ENCODE measurements at places on chromosomes 12 and 14.

DNA sequence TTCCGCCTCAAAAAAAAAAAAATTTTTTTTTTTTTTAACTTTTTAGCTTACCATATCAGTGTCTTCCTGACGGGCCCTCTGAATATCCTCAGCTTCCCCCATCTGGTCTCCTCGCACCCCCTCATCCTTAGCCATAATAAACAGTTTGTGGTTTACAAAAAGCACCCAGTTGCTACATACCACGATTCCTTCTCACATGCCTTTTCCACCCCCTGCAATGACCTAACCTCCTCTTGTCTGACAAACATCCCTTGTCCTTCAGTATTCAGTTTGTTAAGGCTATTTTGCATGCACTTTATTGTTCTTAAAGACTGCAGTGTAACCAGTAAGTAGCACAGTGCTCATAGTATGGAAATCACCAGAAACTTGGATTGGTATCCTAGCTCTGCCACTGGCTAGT, 88.5 kb downstream of the PPM1H start:
- DNase-seq, result no peak

GRCh38 chr12:115771065-115771464, 506.4 kb downstream of the MED13L start:
- DNase-seq, result no peak

DNA sequence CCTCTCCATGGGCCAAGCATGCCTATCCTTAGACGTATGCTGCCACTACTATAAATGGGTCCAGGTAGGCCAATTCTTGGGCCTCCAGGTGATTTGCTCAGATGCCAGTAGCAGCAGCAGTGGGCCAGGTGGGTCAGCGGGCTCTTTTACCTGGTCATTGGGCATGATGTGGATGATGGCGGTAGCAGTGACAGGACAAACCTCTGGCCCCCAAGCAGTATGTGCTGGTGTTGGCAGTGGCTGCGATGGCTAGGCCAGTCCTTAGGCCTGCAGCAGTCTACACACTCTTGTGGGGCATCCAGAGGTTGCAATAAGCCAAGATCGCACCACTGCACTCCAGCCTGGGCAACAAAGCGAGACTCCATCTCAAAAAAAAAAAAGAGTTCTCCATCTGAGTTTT, 19.1 kb upstream of the VASH1 start:
- no peak for DNase-seq

GRCh38 chr12:88579161-88579517, 1.1 kb downstream of the KITLG start:
- DNase-seq, result no peak

DNA sequence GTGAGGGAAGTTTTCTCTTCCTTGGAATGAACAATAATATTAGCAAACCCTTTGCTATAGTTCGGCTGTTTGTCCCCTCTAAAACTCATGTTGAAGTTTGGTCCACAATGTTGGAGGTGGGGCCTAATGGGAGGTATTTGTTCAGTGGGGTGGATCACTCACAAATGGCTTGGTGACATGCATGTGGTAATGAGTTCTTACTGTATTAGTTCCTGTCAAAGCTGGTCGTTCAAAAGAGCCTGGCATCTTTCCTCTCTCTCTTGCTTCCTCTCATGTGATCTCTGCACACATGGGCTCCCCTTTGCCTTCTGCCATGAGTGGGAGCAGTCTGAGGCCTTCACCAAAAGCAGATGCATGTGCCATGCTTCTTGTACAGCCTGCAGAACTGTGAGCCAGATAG, 13.1 kb upstream of the PPP4R4 start:
- no peak for DNase-seq

GRCh38 chr14:95495076-95495475, 21.4 kb downstream of the SYNE3 start:
- DNase-seq, result no peak

- DNase-seq, result no peak
Observed at GRCh38 chr12:108895220-108895802, 15.4 kb downstream of the DAO start.

DNA sequence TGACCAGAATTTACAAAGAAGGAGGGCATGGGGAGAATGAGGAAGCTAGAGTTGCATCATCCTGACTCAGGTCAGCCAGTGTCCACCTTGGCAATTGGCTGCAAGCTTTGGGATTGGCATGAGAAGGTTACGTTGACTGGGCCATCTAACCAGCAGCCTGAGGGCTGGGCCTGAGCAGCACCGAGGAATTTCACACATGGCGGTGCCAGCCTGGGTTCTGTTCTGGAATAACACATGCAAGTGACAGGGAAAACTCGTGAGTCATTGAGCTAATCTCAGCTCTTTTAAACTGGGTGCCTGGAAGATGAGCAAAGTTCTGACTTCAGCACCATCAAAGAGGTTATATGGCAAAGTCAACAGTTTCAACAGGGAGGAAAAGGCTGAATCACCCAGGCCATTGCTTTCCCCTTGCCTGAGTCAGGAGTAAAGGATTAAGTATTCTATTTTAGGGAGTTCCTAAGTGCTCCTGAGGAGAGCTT, 543.2 kb upstream of the TBX3 start:
- no peak for DNase-seq

GRCh38 chr12:117261247-117261646, 71.0 kb upstream of the FBXO21 start:
- DNase-seq, result no peak

DNA sequence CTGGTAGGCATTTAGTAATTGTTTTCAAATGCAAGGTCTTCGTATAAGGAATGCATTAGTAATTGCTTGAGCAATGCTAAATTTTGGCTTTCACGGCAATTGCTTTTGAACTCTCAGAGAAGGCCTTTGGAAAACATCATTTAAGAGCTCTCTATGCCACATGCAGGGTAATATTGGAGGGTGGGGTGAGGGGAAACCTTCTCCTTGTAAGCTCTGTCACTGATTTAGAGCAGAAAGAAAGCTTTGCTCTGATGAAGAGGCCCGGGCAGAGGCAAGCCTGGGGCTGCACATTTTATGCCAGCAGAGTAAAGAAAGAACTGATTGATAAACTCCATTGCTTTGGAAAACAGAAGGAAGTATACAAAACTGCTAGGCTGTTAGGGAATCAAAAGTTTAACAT, 70.9 kb downstream of the TRIM9 start:
- no peak for DNase-seq

GRCh38 chr12:120412421-120412820, 25.5 kb upstream of the COX6A1 start:
- DNase-seq, result no peak

DNA sequence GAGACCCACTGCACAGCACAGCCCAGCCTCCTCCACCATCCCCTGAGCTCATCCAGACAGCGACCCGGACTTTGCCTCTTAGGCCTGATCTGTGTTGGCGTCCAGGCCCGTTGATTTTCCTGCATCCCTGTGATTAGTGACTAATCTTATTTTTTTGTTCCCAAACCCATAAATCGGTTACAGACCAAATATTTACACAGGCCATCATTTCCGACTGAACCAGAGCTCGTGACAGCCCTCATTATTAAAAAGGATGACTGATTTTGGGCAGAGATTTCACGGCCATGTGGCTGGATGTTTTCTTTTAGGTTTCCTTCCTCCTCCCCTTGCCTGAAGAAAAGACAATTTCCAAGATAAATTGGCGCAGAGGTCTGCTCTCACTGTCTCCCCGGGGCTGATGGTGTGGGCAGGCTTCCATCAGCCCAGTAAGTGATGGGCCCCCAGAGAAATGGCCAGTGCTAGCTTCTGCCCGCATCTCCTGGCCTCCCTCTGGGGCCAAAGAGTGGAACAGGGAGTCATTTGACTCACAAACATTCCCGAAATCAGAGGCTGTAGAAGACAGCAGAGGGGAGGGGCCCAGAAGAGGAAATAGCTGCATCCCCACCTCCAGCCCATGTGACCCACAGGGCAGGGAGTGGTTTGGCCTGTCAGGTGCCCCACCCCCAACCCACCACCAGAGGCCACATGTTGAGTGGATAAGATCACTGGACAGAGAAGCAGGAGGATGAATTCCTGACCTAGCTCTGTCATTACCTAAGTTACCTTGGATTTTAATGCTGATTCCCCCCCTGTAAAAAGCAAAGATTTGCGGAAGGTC, 283.5 kb downstream of the KSR2 start:
- no peak for DNase-seq

GRCh38 chr12:70590549-70591226, 46.5 kb downstream of the PTPRB start:
- no peak for DNase-seq

GRCh38 chr12:79645235-79645630, 45.5 kb downstream of the PAWR start:
- DNase-seq, result no peak

DNA sequence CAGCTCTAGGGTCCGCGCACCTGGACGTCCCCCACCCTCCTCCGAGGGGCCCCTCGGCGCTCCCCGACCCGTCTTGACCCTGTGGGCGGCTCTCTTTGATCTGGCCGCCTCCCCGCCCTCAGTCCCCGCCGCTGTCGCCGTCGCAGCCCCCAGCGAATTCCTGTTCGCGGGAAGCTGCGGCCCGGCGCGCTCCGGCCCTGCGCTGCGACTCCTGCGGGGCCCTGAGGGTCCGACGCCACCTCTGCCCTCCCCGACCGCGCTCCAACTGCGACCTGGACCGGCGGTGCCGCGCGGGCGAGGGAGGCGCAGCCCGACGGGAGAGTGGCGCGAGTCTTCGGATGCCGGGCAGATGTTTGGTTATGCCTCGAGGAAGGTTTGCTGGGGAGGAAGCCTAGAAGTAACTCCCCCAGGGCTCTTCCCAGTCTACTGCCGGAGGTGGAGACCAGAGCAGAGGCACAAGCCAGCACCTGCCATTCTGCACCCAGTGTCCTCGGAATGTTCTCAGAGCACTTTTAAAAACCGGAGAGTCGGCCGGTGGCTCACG, 440 bp upstream of the ISM2 start:
- DNase-seq, result no peak

DNA sequence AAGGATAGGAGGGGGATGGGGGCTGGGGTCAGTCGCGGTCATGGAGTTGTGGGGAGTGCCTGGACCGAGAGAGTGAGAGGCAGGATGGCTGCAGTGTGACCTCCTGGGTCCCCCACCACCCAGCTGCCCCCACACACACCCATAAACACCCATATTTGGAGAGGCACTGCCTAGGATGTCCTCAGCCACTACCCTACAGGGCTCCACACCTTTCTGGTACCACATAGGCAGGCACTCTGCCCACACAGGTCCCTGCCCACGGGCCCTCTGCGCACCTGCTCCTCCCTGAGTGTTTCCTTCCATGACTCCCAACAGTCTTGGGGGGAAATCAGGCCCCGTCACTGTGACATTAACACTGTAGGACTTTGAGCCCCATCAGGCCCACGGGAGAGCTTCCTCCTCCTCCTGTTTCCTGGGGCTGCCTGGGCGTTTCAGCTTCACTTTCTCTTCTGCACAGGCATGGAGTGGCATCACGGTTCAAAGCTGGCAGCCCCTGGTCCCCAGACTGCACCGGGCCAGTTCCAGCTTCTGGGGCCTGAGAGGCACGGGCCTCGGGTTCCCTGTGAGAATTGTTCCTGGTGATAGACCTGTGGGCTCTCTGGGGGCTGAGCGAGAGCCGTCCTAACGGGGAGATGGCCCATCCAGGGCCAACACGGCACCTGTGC, 207.0 kb upstream of the C14orf180 start:
- DNase-seq, result no peak

DNA sequence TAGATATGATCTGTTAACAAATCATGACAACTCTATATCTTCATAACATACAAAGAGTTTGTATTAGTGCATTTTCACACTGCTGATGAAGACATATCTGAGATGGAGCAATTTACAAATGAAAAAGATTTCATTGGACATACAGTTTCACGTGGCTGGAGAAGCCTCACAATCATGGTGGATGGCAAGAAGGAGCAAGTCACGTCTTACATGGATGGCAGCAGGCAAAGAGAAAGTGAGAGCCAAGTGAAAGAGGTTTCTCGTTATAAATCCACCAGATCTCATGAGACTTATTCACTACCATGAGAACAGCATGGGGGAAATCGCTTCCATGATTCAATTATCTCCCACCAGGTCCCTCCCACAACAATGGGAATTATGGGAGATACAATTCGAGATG, 157.6 kb downstream of the DUSP6 start:
- DNase-seq, result no peak

GRCh38 chr12:114425031-114425626, 19.2 kb upstream of the TBX5 start:
- no peak for DNase-seq

- DNase-seq, result no peak
Observed at GRCh38 chr12:27709932-27710591, 570 bp upstream of the MRPS35 start.

- DNase-seq, result no peak
Observed at GRCh38 chr12:103401421-103401820, 94.3 kb downstream of the C12orf42 start.

GRCh38 chr12:69061574-69061973, 128.6 kb upstream of the CPM start:
- no peak for DNase-seq

DNA sequence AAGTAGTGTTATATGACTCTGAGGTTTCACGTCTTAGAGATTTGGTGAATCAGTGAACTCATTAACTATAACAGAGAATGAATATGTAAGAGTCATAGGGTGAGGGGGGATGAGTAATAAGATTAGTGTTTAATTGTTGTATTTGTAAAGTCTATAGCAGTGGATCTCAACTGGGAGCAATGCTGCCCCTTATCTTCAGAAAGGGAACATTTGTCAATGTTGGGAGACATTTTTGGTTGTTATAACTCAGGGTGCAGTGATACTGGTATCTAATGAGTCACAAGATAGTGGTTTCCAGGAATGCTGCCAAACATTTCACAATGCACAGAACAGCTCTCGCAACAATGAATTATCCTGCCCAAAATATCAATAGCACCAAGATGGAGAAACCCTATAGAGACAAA, 1193.7 kb downstream of the GALC start:
- DNase-seq, result no peak

DNA sequence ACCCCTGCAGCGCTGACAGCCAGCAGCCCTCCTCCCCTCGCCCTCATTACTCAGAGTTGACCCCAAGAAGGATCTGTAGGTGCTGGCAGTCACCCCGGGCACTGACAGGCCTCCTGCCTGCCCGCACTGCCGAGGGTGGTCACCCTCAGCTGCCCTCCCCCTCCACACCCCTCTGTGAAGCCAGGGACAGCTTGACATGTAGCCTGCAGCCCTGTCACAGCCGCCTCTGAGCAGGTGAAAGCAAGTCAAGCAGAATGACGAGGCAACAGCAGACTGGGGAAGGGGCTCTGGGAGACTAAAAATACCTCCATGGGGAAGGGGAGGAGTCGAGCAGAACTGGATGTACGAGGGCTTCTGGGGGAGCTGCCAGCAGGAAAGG, 178.1 kb downstream of the DPF3 start:
- no peak for DNase-seq

DNA sequence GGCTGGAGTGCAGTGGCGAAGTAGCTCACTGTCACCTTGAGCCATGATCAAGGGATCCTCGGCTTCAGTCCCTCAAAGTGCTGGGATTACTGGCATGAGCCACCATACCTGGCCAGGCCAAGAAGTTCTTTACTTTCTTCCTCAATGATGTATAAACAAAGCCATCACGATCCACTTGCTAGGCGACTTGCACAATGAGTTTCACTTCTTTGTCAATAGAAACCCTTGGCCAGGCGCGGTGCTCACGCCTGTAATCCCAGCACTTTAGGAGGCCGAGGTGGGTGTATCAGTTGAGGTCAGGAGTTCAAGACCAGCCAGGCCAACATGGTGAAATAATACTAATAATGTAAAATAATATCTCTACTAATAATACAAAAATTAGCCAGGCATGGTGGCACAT, 14.4 kb upstream of the SPSB2 start:
- no peak for DNase-seq

All from activated CD4-positive, CD25-positive, alpha-beta regulatory T cell treated with anti-CD3 and anti-CD28 coated beads, Interleukin-2, amount 50 U/mL, for 16 hours (primary cell).